ENCODE measurements at places on chromosomes 5 and 9.

DNA sequence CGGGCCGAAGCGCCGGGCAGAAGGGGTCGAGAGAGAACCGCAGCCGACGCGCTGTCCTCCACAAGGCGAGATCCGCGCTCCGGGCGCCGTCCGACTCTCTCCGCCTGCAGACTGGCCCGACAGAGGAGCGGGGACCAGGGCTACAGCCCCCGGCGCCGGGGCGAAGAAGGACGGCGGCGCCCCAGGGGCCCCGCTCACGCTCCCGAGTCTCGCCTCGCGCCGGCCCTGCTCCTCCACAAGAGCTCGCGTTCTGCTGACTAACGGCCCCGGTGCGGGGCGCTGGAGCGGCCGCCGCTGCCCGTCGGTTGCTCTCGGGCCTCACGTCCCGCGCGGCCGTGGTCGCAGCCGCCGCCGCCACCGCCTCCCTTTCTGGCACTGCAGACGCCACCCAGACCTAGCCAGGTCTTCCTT is 338 bp downstream of the ABHD17B start:
- DNase-seq = no peak

DNA sequence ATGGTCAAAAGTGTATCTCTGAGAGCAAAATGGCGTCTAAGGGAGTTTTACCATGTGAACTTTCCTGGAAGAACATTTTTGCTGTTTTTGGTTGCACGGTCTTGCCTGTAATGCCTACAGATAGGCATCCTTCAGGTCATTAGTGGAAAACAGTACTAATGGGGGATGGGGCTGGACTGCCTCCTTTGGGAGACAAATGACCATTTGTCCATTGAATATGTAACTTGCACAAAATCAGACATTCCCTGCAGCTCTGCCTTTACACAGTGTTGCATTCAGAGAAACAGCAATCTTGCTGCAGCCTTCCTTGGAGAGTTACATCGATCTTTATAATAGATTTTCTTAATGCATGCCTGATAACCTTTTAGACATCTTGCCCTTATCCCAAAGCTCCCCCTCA is 138.5 kb upstream of the EGFLAM start:
- DNase-seq = no peak

DNA sequence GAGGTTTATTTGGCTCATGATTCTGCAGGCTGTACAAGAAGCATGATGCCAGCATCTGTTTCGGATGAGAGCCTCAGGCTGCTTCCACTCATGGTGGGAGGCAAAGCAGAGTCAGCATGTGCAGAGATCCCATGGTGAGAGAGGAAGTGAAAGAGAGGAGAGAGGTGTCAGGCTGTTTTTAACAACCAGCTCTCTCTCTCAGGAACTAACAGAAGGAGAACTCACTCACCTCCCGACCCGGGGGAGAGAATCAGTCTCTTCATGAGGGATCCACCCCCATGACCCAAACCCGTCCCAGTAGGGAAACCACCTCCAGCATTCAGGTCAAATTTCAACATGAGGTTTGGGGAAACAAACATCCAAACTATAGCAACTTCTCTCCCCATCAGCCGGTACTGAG is 187.7 kb downstream of the ENC1 start:
- no peak for DNase-seq

DNA sequence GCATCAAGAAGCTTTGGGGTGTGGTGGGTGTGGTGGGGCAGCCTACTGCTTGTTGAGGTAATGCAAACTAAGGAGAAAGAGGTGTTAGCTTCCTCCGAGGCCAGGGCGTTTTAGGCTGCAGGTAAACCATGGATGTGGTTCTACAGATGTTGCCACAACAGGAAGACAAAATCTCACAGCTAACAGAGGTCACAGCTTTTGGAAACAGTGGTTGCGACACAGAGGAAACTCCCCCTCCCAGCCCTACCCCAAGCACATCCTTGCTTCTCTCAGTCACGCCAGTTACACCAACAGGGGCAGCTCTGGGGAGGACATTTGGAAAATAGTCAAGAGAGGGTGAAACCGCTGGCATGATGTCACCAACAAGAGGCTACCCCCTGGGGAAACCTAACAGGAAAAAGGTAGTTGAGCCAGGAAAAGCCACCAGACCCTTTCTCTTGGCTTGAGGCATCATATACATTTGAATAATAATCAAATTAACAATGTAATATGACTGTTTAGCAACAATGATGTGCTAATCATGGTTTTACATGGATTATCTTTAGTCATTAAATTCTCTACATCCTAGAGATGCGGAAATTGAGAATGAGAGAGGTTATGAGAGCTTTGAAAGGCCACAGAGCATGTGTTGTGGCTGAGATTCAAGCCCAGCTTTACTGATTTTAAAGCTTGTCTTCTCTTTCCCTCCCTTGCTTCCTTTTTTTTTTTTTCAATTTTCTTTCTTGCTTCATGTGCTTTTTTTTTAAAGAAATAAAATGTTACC is 82.2 kb upstream of the IL12B start:
- DNase-seq = no peak

GRCh38 chr9:109972026-109972882 is 192.3 kb downstream of the PALM2AKAP2 start:
- DNase-seq = no peak

DNA sequence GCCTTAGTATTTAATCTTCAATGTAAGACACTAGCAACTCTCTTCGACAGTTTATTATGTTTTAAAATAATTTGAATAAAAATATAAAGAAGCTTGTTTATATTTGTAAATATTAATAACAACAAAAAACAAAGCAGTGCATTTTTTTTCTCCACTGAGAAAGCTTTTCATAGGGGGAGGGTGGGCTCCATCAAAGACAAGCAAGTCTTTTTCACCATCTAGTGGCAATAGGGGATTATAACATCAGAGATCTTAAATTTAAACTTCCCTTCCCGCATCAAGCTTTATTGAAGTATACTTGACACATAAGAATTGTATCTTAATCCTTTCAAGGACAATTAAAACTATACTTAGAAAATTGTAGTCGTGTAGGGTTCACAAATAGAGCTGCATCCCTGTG is 9.3 kb upstream of the OR13F1 start:
- DNase-seq = peak; percentile 24

- no peak for DNase-seq
These were observed 527.7 kb upstream of the WWC1 start for GRCh38 chr5:167763772-167764171.

GRCh38 chr5:33231935-33232334 is 208.8 kb upstream of the TARS1 start:
- no peak for DNase-seq

DNA sequence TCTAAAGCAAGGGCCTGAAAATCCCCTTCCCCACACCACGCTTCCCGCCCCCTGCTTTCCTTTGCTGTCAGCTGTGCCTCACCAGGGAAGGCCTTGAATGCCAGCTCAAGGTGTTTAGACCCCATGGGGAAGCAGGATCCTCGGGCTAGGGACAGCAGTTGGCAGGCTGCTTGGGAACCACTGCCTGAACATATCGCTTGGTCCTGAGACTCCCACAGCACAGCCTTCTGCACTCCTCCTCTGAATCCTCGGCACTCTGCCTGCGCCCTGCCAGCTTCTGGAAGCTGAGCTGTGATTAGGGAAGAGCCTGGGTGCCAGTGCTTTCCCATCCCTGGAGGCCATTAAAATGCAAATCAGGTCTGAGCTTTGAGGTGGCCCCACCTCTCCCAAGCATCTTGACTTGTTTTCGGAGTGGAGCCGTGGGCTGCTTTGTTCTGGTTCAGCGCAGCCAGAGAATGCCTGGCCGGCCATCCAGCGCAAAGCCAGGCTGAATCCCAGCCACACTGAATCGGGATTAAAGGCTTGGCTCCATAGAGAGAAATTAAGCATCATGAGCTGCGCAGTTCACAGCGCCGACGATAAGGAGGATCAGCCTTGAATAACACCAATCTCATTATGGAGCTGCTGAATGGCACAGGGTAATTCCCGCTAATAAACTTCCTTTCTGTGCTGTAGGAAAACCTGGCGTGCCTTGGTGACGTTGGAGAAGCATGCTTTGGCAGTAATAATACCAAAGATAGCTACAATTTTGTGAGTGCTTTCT is 40.0 kb downstream of the AMBP start:
- no peak for DNase-seq

DNA sequence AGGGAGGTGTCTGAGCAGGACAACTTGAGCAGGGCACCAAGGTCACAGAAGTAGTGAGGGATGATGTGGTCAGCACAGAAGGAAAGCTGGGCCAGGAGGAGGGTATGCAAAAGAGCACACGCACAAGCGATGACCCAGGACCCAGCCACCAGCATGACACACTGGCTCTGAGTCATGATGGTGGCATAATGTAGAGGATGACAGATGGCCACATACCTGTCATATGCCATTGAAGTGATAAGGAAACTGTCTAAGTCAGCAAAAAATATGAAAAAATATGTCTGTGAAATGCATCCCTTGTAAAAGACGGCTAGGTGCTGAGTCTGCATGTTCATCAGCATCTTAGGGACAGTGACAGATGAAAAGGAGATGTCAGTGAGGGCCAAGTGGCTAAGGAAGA is 380 bp downstream of the OR1J1 start:
- no peak for DNase-seq

- no peak for DNase-seq
These were observed 69.3 kb downstream of the MAMDC2 start for GRCh38 chr9:70112981-70113380.

All from NCI-H1694 (cell line).